ENCODE measurements at places on chromosomes 2 and 18. TPM values are rescaled to one million over a fixed set of nuclear protein-coding genes. Genes with fewer than 3 reads are reported as not detected.

Gene KCNIP3
- total RNA-seq: 26.0 TPM

Gene ACTG2
- total RNA-seq: 9.3 TPM

DNA sequence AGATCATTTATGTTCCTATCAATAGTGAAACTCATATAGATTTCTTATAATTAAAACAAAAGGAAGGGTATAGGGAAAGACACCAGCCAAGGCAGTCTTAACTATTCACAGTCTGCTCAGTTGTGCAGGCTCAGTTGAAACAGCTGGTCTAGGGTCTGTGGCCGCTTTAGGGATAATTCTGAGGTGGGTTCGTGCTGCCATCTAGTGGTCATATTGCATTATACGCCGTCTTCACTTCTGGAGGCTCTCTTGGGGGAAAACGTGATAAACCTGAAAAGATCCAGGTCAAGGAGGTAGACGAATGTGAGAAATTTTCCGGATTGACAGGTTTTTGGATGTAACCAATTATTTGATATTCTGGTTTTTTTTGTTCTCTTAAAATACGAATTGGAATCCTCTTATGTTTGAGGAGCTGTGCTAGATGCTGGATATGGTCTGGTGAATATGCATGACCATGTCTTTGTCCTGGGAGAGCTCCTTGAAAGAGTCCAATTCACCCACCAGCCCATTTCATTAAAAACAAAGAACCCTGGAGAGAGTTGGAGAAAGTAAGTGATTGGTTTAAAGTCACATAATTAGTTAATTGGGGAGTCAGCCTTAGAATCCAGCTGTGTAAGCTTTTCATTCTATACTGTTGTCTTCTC is 492.4 kb downstream of the PLCL1 start:
- DNase-seq: peak; percentile 46
- no peaks in the 10 kb centered on the region for H3K4me1 ChIP-seq
- no peak overlapping the region for H3K27ac ChIP-seq
- no peaks in the 10 kb centered on the region for H3K27me3 ChIP-seq

DNA sequence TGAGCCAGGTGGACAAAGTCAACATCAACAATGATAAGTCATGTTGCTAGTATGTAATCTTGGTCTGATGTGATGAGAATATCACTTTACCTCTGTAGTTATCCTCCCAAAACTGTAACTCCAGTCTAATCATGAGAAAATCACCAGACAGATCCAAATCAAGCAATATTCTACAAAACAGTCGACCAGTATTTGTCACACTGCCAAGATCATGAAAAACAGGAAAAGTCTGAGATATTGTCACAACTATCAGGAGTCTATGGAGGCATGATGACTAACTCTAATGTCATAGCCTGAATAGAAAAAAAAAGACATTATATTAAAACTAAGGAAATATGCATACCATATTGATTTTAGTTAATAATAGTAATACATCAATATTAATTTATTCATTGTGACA is 1883.3 kb upstream of the CELF4 start:
- H3K4me3 ChIP-seq: no peak overlapping the region
- H3K27me3 ChIP-seq: no peaks in the 10 kb centered on the region
- peaks cover 2% of the 10 kb centered on the region for H3K4me1 ChIP-seq
- H3K36me3 ChIP-seq: no peaks in the 10 kb centered on the region
- DNase-seq: no peak
- no peak overlapping the region for H3K27ac ChIP-seq

GRCh38 chr2:190318931-190319554 is 583 bp downstream of the HIBCH start:
- H3K4me1 ChIP-seq: peaks cover 5% of the 10 kb centered on the region
- peak overlapping the region; percentile 78 for H3K27ac ChIP-seq

DNA sequence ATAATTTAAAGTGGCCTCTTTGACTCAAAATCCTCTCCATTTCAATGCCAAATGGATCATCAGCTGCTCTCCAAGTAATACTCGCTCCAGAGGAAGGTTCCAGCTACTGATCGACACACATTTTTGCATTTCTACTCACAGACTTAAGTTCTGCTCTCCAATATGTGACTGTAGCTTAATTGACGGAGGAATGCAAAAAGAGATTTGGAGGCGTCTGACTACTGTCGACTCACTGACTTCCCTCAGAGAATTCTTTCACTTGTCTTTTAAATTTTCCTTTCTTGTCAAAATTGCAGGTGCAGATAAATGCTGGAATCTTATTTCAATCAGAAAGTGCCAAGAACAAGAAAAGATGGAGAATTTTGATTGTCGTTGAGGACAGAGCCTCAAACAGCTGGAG is 84.1 kb upstream of the PAPOLG start:
- H3K36me3 ChIP-seq: no peaks in the 10 kb centered on the region
- H3K27me3 ChIP-seq: no peaks in the 10 kb centered on the region
- no peak overlapping the region for H3K4me3 ChIP-seq
- H3K4me1 ChIP-seq: peaks cover 1% of the 10 kb centered on the region
- no peak for DNase-seq
